ENCODE measurements at places on chromosomes 3 and 15. TPM values are rescaled to one million over a fixed set of nuclear protein-coding genes. Genes with fewer than 3 reads are reported as not detected.

The TRANK1 gene
- 10.3 TPM for total RNA-seq

The IGF2BP2 gene
- total RNA-seq: 150 TPM

The SUCLG2 gene
- 56.6 TPM for total RNA-seq

GRCh38 chr15:94141802-94142201 lies 89.6 kb upstream of the MCTP2 start:
- DNase-seq: no peak

DNA sequence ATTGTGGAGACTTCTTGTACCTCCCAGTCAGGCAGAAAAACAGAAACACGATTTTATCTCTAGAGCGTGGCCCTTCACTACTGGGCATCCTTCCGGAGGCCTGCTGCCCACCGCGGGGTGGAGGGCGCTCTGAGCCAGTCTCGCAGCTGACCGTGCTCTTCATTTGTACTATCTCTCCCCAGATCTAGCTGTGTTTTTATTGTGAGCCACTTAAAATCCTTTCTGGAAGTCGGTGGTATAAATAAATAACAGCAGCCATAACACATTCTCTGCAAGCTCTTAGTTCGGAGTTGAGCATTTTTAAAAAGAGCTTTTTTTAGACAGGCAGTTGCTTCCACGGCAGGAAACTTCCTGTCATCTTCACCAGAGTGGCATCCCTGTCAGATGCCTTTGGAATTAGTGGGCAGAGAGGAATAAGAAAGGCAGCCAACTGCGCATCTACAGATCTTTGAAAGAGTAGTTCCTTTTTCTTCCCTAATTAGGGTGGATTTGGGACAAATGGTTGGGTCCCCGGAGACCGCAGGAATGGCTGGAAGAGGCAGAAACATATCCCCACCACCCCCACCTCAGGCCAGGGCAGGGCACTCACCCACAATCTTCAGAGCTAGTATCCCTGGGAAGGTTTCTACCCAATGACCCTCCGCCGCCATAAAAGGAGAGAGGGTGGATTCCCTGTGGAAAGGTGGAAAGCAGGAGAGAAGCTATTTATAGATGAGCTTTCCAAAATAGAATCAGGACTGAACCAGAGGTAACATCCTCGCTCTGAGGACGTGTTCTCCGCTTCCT lies 91.1 kb downstream of the TOP2B start:
- DNase-seq: no peak

DNA sequence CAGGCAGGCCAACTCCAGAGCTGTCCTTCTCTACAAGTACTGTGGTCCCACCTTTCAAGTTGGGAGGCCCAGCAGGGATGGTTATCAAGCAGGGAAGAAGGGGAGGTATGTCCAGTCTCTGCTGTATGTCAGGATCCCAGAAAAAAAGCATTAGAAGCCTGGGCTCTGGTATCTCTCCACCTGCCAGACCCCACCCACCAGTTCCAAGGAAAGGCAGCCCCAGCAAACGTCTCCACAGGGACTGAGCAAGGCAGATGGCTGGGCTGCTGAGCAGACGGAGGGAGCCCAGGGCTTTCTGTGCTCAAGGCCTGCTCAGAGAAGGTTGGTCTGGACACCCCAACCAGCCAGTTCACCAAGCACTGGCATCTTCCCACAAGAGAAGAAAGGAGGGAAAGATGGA lies 287.8 kb downstream of the XXYLT1 start:
- DNase-seq: no peak

- no peak for DNase-seq
Observed at GRCh38 chr15:100109486-100110035, 232.2 kb downstream of the ADAMTS17 start.

Measured in Calu3 (cell line).